ENCODE measurements at places on chromosomes 16 and 17. TPM values are rescaled to one million over a fixed set of nuclear protein-coding genes. Genes with fewer than 3 reads are reported as not detected.

DNA sequence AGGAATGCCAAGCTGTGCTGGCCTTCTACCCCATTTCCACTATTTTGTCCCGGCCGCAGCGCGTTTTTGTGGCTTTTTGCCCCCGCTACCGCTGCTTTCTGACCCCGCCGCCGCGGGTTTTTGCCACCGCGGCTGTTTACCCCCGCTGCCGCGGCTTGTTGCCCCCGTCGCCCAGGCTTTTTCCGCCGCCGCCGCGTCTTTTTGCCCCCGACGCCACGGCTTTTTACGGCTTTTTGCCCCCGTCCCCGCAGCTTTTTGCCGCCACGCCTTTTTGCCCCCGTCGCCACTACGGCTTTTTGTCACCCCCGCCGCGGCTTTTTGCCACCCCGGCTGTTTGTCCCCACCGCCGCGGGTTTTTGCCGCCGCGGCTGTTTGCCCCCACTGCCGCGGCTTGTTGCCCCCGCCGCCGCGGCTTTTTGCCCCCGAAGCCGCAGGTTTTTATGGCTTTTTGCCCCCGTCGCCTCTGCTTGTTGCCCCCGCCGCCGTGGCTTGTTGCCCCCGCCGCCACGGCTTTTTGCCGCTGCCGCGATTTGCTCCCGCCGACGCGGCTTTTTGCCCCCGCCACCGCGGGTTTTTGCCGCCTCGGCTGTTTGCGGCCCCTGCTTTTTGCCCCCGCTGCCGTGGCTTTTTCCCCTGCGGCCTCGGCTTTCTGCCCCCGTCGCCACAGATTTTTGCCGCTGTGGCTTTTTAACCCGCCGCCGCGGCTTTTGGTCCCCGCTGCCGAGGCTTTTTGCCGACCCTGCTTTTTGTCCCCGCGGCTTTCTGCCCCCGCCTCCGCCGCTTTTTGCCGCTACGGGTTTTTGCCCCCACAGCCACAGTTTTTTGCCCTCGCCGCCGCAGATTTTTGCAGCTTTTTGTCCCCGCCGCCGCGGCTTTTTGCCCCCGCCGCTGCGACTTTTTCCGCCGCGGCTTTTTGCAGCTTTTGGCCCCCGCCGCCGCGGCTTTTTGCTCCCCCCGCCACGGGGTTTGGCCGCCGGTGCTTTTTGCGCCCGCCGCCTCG, 520.4 kb upstream of the WSB1 start:
- DNase-seq, result no peak

DNA sequence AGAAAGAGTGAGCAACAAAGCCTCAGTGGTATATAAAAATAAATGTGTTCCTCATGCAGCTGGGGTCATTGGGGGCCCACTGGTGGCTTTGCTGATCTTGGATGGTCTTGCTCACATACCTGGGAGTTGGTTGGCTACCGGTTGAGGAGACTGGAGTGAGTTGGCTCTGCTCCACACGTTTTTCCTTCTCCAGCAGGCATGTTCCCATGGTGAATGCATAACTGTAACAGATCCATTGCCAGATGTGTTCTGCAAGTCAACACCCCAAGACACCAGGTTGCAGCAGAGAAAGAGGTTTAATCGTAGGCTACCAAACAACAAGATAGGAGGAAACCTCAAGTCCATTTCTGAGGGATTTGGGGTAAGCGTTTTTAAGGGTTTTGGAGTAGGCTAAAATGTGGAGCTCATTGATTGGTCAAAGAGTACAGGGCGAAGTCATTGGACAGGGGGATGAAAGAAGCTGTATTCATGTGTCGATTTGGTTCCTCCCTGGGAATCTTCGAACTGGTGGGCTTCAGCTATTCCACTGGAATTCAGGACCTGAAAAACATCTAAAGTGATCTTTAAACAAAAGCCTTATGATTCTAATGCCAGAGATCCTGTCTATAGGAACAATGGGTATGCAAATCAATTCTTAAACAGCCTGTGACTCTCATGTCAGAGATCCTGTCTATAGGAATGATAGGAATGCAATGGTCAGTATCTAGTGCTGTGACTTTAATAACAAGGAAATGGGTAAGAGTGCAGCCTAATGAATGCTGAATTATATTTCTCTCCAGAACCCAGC, 467.5 kb upstream of the C16orf82 start:
- DNase-seq, result no peak

GRCh38 chr17:82281502-82282238, 8.2 kb upstream of the CSNK1D start:
- DNase-seq, result no peak

DNA sequence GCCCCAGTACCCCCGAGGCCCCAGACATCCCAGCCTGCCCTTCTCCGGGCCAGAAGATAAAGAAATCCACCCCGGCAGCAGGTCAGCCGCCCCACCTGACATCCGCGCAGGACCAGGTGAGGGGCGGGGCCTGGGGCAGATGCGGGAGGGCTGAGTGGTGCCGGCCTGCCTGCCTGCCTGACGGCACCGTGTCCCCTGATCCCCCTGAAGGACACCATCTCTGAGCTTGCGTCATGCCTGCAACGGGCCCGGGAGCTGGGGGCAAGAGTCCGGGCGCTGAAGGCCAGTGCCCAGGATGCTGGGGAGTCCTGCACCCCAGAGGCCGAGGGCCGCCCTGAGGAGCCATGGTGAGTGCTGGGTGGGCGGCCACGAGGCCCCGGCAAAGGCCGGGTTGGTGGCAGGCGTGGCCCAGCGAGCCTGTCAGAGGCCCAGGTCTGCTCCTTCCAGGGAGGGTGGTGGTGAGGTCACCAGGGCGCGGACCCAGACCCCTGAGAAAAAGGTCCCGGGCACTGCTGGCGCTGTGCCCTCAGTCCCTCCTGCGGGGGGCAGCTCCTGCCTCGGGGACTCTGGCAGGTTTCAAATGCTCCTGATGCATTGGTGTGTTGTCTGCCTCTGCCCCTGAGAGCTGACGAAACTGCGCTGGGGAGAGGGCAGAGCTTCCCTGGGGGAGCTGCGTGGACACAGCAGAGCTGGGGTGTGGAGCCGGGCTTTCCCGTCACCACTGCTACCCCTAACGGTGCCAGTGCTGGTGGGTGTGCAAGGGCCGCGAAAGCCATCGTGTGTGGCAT, 1.2 kb downstream of the CDT1 start:
- no peak for DNase-seq

DNA sequence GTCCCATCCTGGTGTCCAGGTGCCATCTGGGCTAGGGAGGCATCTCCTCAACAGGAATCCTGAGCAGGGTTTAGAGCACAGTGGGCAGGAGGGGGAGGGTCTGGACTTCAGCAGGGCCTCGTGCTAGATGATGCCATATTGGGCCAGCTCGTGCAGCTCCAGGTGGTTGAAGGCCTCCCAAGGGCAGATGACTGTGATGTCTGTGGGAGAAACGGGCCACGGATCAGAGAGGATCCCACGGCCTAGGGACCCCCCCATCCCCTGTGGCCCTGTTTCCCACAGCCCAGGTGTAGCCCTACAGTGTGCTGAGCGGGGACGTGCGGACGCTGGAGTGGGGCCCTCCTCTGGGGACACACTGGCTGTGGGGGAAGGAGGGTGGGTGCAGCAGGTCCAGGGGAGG, 5.4 kb downstream of the PDE6G start:
- no peak for DNase-seq

GRCh38 chr16:58462997-58463941, 36.7 kb upstream of the NDRG4 start:
- no peak for DNase-seq

DNA sequence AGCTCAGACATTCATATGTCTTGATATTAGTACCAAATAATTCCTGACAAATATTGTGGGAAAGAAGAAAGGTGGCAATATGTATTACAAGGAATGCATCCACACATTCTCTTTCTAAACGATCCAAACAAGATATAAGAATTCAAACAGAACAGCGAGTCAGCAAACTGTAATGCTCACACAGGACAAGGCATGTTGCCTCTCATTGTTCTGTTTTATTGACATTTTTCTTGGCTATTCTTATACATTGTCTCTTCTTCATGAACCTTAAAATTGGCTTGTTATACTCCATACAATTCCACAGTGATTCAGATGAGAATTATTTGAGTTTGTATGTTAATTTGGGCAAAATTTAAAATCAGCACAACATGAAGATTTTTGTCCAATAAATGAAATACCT, 189.1 kb downstream of the HS3ST3B1 start:
- DNase-seq, result no peak

- DNase-seq, result no peak
Observed at GRCh38 chr16:11342021-11342855, 3.0 kb upstream of the RMI2 start.

DNA sequence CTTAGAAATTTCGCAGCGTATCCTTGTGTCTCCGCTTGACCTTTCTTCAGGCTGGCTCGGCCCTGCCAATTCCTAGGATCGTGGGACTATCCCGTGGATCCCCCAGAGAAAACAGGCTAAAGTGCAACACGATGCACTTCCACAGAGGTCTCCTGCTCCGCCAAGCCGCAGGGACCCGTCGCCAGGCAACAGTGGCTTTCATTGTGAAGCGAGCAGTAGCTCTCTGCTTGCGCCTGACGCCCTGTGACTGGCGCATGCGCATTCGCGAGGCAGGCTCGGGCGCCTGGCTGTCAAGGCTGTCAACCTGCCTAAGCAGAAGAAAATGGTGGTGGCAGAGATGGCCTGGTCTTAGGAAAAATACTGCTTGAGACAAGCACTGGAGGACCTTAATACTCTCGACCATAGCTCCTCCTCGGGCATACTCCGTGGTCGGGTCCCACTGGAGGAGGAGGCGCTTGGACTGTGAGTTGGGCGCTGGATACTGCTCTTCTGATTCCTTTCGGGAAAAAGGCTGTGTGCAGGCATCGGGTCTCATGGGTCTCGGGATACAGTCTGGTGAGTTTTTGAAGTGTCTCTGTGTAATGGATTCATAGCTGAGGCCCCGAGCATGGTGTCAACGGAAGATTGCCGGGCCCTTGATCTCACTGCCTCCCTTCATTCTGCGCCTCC, 2336.1 kb downstream of the TP53TG3F start:
- DNase-seq, result no peak

GRCh38 chr17:6936370-6937028, 59.4 kb upstream of the ALOX12 start:
- no peak for DNase-seq

The KIF2B gene
- not detected for total RNA-seq

The GJD3 gene
- 2.6 TPM for total RNA-seq

The SPEM2 gene
- not detected for total RNA-seq

GRCh38 chr17:58960068-58960467, 146.6 kb downstream of the TRIM37 start:
- DNase-seq, result no peak

GRCh38 chr16:10629592-10629963, 49.2 kb upstream of the EMP2 start:
- no peak for DNase-seq

- DNase-seq, result no peak
Observed at GRCh38 chr17:64982139-64982915, 63.0 kb upstream of the LRRC37A3 start.

- DNase-seq, result no peak
Observed at GRCh38 chr16:78097548-78097947, 1.9 kb upstream of the WWOX start.

DNA sequence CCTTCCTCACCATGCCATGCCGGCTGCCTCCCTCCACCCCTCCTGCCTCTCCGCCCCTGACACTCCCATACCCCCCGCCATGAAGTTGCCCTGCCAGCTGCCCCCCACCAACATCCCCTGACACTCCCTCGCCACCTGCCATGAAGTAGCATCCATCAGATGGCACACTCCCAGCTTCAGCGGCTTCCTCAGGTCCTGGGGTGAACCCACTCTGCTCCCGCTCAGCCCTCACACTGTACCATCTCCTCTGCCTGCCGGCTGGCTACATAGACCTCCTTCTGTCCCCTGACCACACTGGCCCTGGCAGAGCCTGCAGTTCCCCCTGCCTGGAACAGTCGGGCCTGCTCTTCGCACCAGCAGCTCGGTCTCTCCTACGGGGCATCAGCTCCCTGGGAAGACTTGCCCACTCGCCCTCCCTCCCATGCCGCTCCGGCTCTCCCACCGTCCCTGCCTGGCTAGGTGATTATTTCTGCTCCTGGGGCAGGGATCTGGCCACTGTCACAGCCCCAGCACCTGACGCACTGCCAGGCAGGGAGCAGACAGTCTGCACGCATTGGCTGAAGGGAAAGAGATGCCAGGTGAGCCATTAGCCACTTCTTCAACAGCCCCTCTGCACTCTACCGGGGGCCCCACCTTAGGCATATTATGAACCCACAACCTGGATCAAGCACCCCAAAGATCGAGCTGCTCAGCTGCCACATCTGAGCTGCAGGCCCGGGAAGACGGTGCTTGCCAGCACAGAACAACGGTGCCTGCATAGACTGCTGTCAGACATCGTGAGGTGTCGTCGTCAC, 9.0 kb downstream of the CANT1 start:
- DNase-seq, result peak; percentile 62

DNA sequence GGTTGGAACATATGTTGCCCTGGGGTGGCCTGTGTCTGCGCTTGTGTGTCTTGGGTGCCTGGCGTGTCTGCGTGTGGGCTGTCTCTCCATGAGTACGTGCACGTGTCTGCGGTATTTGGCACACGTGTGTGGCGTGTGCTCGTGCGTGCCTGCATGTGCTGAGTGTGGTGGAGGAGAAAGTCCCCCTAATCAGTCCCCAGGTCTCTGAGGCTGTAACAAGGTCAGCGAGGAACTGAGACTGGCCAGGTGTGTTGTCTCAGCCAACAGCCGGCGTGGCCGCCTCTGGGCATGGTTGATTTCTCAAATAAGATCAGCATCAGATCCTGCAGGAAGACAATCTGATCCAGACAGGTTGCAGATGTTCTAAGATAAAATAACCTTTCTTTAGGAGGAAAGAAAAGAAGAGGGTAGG, 3.5 kb upstream of the CPNE7 start:
- DNase-seq, result no peak

The MARCHF10 gene
- total RNA-seq, result not detected

The GPR139 gene
- not detected for total RNA-seq

The ZFP1 gene
- total RNA-seq, result 10.5 TPM

The PYY gene
- total RNA-seq, result not detected

DNA sequence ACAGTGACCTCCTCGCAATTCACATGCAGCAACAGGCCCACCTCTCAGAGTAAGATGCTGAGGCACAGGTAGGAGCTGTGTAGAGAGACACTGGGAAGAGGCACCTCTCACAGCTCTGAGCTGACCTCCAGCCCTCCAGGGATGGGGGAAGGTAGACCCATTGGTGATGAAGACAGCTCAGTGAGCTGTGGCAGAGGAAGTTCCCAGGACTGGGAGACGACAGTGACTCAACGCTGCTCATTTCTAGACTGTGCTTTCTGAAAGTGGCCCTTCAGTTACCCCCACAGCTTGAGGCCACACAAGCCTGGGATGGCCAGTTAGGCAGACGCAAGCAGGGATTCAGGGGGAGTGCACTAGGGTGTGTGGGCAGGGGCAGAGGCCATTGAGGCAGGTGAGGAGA, 2073.2 kb downstream of the TP53TG3F start:
- no peak for DNase-seq

DNA sequence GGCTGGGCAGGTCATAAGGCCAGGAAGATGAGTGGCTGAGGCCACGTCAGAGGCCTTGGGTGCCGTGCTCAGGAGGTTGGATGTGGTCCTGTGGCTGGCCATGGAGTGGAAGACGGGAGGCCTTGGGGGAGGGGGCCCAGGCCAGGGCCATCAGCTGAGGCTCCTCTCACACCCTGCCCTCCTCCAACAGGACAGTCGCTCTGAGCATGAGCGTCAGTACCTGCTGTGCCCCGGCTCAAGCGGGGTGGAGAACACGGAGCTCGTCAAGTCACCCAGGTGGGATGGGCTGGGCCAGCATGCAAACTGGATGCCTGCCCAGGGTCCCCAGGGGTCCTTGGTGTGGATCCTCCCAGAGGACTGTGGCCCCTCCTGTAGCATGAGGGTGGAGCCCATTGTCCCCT, 19.2 kb downstream of the POLR3E start:
- DNase-seq, result no peak

GRCh38 chr17:82765371-82765770, 13.5 kb downstream of the TBCD start:
- no peak for DNase-seq

All from cardiac septum (tissue), 1 donor.